Nephron progenitor cell (in vitro differentiated cells): ENCODE measurements at places on chromosomes 3 and 15.

DNA sequence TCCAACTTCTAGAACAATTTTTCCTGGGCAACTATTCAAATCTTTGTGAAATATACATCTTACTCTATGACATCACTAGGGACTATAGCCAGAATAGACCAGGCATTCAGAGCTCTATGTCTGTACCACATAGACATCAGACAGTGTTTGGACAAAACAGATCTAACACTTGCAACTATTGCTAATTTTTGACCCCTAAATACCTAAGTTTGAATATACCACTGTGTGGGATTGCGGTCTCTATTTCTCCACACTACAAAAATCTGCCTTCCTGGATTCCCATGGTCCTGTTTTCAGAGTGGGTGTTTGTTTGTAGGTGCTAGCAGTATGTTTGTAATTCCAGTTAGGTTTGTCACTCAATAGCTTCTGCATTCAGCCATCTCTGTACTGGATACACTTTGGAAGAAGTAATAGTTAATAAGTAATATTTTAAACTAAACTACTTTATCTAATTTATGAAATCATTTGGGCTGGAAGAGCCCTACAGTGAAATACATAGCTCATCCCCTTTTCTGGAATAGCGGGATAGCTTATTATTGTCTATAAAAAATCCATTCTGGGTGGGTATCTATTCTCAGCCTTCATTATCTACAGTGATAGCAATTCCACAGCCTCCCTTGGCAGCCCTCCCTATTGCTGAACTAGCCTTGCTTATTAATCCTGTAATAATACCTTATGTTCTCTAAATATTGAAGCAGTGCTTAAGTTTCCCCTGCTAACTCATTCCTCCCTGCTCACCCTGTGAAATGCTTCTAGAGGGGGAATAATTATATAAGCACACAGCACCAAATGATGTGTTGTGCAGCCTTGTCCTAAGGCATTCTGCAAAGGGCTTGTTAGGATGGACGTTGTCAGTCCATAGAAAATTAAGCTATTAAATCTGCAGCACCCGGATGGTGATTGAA lies 49.4 kb downstream of the RBMS3 start:
- no peak for DNase-seq

DNA sequence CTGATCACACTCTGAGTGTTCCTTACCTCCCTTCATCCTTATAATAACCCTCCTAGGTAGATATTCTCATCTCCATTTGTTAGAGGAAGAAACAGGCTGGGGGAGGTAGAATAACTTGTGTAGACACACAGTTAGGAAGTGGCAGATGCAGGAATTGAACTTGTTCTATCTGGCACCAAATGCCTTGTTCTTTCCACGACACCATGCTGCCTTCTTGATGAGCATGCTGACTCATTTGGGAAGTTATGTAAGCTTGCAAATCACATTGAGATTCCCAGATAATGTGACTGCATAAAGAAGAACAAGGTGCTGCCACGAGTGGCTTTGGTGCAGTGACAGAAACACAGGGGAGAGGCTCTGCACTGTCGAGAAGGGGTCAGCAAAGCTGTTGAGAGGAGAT lies 27.5 kb upstream of the NDUFB4 start:
- no peak for DNase-seq

- DNase-seq: no peak
Observed at GRCh38 chr3:159866201-159866746, 122.4 kb upstream of the IL12A start.

GRCh38 chr3:4670352-4670751 lies 177.2 kb downstream of the ITPR1 start:
- no peak for DNase-seq

- no peak for DNase-seq
Observed at GRCh38 chr3:40869939-40870338, 329.4 kb upstream of the CTNNB1 start.

GRCh38 chr3:178949896-178950295 lies 121.7 kb downstream of the ZMAT3 start:
- no peak for DNase-seq

DNA sequence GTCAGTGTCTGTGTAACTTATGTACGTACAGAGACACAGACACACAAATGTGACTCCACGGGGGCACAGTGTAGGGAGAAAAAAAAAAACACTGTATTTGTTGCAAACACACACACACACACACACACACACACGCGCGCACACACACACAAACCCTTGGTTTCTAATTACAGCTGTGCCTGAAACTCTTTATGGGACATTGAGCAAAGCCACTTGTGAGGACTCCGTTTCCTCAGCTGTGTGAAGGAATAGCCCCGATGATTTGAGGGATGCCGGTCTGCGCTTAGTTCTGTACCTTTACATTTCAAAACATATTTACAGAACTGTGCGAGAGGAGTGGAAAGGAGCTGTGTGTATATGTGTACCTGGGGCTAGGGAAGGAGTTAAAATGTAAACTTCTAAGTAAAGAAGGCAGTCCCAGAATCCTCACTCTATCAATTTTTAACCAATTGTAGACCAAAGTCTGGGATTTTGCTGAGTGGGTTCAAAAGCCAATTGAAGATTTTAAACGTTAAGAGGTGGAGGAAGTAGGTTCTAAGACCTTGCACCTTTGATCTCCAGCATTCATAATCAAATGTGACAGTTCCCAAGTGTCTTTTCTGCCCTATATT lies 5.3 kb upstream of the BCL6 start:
- peak; percentile 44 for DNase-seq

- DNase-seq: peak; percentile 11
Observed at GRCh38 chr3:27312044-27312668, 57.0 kb downstream of the NEK10 start.

GRCh38 chr15:48891232-48891765 lies 13.4 kb downstream of the EID1 start:
- DNase-seq: no peak

- DNase-seq: no peak
Observed at GRCh38 chr3:50491023-50491422, 12.4 kb downstream of the CACNA2D2 start.

DNA sequence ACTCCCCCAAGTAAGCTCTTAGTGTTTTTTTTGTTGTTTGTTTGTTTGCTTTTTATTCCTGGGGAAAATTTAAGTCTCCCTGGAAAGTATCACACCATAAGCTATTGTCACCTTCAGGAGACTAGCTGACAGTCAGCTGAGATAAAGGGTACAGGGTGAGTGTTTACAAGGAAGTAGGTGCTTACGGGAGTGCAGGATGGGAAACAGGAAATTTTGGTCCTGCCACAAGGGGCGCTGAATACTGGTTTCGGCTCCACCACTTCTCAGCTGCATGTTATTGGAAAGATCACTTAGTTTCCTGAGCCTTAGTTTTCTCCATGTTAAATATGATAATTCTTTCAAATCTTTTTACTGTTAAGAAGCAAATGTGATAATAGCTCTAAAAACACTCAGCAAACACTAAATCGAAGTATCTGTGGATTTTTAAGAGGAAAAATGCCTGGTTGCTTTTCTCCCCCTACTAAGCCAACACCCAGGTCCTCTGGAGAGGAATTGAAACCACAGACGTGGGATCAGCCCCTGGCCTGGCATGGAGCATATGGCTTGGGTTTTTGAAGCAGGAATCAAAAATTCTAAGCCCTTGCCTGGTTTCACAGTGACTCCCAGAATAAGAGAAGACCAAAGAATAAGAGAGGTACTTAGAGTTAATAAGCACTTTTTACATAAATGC lies 90.7 kb downstream of the SCN11A start:
- peak; percentile 54 for DNase-seq

- DNase-seq: peak; percentile 80
Observed at GRCh38 chr15:38690719-38691332, 126.2 kb upstream of the RASGRP1 start.

DNA sequence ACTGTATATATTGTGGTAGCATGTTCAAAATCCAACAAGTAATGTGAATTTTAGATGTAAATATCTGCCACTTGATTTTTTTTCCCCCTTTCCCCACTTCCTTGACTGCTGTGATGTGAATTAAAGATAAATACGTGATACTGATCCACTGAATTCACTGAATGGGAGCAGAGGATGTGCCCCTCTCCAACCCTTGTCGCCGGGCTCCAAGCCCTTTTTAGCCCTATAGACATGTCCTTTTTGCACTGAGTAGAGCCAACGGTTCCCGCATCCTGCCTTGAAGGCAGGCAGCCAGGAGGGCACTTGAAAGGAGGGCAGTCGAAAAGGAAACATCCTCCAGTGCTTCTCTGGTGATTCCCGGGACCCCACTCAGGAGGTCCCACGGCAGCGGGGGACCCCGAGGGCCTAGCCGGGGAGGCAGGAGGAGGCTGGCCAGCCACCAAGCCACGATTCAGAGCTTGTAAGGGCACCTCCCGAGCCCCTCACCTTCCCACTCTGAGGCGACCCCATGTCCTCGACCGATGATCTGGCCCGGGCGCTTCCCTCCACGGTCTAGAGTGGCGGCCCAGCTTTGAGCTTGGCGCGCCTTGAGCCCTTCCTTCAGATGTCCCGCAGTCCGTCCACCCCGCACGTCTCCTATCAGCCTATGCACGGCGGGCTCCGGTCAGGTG lies 901 bp upstream of the MANF start:
- DNase-seq: peak; percentile 58

DNA sequence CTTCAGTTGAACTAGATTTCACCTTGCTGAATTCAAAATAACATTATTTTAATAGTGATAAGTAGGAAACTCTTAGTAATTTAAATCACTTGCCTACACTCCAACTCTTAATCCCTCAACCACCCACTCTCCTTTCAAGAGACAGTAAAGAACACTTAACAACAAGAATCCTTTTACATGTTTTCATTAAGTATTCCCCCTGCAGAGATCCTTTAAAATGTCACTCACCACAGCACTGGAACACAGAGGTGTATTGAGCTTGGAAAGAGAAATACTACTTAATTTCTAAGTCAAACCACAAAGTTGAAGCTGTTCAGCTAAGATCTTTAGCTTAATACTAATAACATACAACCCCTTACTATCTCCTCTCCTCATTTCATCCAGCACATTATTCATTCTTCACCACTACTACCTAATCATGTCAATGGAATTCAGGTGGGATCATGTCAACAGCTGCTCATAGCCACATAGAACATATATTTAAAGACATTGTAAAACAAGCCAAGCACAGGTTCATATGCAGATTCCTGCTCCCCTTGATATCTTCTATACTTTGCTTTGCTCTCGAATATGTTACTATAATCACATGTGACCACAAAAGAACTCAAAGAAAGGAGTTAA lies 40.5 kb downstream of the IMPG2 start:
- DNase-seq: no peak

DNA sequence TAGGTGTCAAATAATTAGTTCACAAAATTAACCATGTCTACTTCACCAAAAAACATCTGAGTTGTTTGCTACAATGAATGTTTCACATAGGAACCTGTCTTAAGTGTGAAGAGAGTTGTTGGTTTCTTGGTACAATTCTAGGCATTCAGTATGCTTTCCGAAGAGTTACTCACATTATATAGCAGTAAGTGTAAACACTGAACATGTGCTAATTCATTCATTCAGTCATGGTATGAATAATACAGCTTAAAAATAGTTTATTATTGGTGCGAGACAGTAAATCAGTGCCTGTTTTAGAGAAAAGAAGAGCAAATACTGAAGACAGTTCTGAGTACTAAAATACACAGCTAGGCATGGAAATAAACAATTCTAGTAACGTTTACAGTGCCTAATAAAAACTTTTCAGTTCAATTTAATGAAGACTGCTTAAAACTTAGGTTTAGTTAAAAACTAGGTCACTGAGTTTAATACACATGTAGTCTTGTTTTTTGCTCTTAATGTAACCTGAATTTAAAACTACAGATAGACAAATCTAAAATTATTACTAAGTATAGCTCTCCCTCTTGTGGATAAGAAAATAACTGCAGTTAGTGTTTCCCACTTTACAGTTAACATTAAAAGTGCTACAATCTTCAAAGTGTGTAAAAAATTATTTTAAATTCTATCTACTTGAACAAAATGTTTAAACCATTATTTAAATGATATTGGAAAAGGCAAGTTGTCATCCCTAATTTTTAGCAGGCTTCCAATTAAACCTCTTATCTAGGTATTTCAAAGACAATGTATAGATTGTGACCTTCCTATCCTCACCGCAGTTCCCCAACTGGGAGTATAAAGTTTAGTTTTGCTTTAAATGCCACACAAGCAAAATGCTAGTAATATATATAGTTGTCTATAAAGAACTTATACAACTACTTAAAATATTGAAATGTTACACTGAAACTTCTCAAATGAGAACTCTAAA lies 20.1 kb upstream of the ZCWPW2 start:
- DNase-seq: no peak

DNA sequence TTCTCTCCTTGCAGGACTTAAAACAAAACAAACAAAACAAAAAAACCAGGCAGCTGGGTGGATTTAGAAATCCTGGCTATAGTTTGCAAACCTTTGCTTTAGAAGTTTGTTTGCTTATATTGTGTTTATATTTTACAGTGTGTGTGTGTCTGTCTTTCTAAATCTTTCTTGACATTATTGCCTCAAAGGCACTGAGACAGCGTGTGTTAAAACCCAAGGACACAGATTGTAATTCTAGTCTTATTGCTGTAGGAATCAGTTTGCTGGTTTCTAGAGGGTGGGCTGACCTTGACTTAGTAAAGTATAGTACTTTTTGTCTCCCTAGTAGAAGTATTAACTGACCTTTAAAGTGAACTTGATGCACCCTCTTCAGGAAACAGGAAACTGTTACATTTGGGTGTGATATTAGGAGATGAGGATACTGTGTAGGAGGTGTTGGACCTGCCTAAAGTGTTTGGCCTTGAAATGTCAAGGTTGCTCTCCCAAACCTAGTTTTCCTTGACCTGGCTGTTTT lies 71.0 kb downstream of the TCF12 start:
- DNase-seq: no peak

- DNase-seq: no peak
Observed at GRCh38 chr3:134311693-134312071, 61.0 kb upstream of the RYK start.

GRCh38 chr15:63331456-63331855 lies 50.2 kb downstream of the CA12 start:
- no peak for DNase-seq

GRCh38 chr3:46713050-46713897 lies 4.4 kb downstream of the PRSS50 start:
- DNase-seq: no peak

- DNase-seq: no peak
Observed at GRCh38 chr3:135982404-135982761, 16.9 kb downstream of the PPP2R3A start.

DNA sequence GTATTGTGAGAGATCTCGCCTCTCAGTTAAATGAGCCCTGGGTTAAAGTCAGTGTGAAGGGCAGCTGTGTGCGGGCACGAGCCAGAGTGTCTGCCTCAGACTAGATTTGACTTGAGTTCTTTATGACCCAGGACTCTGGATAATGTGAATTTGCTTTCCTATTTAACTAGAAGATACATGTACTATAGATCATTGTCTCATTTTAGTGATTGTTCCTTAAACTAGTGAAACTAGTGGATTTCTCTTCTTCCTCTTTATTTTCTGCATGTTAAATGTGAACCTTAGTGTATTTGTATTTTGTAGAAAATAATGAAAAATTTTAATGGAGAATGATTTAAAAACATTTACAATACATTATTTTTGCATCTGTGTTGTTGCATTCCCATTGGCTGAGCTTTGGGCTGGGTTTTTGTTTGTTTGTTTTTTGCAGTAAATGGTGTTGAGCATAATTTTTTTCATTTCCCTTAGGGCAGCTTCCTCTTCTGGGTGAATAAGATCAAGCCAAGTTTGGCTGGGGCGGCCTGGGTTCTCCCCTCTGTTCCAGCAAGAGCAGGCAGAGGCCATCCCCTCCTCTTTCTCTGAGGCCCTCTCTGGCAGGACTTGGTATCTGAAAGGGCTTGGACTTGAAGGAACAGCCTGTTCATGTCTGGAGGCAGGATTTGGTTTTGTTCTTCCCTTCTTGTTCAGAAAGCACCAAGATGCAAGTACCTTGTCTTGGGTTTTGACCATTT lies 15.0 kb downstream of the GCSAM start:
- DNase-seq: no peak

- DNase-seq: no peak
Observed at GRCh38 chr15:91795235-91795634, 58.3 kb upstream of the SLCO3A1 start.
